ENCODE measurements at places on chromosomes 7 and 10.

DNA sequence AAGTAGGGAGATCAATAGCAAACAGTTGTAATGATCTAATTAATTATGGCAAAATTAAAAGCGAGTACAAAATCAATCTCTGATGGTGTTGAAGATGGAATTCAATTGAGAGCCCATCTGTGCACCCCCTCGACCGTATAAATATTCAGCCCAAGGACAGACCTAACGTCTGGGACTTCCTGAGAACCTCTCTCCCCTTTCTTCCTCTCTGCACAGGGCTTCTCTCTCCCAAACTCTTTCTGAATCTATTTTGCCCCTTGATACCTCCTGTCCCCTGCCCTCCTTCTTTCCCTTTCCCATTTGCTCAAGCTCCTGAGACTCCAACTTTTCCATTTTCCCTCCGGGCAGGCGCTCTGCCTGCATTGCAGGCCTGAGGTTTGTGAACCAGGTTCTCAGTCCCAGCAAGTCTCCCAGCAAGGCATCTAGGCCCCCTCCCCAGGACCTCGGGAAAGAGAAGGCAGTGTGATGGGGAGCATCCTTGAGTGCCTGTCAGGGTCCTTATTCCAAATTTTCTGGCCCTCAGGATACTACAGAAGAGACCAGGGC is 8.5 kb upstream of the PAX2 start:
- DNase-seq, result no peak

DNA sequence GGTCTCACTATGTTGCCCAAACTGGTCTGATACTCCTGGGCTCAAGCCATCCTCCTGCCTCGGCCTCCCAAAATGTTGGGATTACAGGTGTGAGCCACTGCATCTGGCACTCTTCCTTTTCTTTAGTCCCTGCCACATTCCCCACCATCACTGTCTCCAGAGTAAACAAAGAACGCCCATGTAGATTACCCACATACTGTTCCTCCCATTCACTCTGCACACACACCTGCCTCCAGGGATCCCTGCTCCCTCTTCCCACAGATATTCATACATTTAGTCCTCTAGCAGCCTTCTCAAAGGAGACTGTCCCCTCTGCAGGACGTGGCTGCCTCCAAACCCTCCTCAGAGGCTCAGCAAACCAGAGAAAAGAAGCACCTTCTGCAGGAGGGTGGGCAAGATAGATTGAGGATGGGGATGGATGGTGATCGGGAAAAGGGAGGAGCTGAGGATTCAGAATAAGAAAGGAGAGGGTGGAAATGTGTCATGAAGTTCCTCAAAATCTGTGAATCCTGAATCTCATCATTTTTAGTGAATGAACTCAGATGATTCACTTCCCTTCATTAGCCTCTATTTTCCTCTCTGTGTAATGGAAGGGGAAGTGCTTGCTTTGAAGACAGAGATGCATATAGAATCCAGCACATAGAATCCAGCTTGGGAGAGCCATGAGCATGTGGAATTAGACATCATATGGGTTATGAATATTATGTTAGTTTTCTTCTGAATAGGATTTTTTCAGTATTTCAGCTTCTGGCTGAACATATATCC is 5.5 kb upstream of the PLAU start:
- no peak for DNase-seq

- DNase-seq, result peak; percentile 95
Measured at GRCh38 chr7:134891262-134891695, 95.0 kb upstream of the AGBL3 start.

DNA sequence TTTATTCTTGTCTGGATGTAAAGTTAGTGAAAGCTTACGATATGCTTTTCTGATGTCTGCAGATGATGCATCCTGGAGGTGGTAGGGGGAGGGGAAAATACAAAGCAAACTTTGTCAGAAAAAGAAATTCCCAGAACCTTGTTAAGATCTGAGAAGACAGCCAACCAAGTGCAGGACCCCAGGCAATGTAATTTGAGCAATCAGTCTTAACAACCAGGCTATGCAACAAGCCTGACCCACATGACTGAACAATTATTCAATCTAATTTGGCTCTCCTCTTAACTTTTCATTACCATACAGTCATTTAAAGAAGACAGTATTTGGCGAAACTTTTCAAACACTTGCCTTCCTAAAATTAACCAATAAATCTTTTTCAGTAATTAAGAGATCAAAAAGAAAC is 74.5 kb downstream of the DNAJC1 start:
- peak; percentile 67 for DNase-seq

DNA sequence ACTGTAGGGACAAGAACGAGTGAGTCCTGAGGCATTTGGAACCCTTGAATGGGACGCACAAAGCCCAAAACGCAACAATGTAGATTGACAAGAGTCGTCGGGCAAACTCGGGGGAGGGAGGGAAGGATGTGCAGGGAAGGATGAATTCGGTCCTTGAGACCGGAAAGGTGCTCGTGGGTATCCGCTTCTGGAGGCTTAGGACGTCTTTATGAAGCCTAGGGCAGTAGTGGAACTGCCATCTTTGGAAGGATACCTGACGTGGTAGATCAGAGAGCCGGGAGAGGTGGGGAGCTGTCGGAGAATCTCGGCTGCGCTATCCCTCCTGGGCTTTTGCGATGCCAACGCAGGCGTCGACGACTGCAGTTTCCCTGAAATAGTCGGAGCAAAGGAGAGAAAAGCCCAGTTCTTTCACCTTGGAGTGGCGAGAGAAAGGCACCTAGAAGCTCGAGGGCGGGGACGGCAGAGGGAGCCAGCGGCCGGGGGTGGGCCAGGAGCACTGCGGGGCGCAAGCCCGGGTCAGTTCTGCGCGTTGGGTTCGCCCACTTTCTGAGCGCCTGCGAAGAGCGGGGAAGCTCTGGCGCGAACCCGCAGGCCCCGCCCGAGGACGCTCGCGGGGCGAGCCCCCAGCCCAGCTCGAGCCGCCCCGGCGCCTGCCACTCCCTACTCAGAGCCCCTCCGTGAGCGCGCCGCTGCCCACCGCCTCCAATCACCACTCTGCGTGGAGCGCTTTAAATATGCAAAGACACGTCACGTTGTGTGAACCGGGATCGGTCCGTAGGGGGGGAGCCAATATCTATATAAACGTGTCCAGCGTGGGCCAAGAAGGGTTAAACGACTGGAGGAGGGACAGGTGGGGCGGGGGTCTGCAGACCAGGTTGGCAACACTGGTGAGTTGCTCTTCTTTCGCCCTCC is at the start of gene CYP26C1:
Gene CYP26C1 (plus strand): TSS at position 824 of the 912 bp plus-strand sequence. CDS start 466 bp downstream, outside the sequence.
- DNase-seq, result no peak

- DNase-seq, result no peak
Measured at GRCh38 chr7:21030237-21030871, 243.7 kb upstream of the SP8 start.

DNA sequence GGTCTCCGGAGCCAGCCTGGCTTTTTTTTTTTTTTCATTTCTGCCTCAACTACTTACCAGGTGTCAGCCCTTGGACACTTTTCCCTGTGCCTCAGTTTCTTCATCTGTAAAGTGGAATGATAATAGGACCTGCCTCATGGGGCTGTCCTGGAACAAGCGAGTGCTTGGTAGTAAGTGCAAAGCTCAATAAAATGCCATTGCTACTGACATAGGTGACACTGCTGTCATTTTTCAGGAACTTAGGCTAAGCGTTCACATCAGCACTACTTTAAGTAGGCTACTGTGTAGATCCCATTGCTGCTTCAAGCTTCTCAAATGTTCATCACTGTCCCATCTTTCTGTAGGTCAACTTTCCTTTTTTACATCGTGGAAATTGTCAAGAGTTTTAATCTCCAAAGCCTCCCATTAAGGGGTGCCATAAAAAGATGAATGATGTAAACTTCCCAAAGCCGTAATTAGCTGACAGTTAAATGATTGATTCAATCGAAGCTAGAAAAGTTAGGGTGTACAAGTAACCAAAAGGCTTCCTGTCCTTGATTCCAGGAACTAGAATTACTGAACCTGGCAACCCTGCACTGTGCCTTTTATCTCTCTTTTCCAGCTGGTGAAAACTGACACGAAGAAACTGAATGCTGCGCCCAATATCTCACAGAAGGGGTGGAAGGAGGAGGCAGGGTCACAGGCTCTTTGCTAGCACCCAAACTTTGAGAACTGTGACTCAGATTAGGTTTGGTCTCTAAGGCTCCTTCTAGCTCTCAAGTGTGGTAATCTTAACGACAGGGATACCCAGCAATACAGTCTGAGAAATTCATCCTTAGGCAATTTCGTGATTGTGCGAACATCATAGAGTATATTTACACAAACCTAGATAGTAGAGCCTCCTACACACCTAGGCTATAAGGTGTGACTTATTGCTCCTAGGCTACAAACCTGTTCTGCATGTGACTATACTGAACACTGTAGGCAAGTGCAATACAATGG is 861 bp upstream of the USP6NL start:
- peak; percentile 34 for DNase-seq

DNA sequence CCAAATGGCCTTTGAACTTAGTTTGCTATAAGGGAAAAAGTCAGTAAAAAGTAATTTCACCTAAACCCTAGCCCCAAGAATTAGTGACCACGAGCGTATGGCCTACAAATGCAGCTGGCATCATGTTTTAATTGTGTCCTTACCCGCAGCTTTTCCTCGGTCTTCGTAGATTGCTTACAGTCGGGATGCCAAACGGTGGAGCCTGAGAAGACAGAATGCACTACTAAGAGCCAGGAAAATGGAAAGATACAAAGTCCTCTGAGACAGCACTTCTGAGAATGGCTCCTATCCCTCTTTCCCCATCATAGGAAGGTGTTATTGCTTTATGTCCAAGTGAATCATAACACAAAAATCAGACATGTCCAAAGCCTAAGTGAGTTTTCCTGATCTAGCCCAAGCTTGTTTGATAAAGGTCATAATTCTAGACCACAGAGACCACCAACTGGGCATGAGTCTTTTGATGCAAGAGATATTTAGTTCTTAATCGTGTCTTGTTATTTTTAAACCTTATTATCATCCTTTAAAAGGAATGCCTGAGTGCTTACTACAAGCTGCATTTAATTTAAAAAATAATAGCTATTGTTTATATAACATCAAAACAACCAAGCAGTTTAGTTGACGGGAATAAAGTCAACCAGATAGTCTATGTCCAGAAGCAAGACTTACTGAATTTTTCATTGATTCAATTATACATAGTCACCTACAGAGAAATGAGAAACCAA is 83.7 kb upstream of the AFAP1L2 start:
- peak; percentile 84 for DNase-seq

DNA sequence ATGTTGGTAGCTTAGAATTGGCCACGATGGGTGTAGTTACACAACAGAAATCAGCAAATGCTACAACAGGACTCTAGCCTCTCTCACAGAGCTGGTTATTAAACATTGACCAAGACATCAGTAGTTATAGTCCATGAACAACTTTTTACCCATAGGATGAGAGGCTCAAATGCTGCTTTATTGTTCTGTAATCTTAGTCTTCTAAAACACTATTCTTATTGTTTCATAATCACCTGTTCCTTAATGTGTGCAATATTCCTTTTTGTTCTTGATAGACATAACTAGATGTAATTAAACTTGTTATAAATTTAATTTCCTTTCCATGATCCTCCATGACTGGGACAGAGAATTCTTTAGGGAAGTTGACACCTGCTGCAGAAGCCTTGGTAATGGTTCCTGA is 356.9 kb downstream of the EXOC4 start:
- DNase-seq, result no peak

DNA sequence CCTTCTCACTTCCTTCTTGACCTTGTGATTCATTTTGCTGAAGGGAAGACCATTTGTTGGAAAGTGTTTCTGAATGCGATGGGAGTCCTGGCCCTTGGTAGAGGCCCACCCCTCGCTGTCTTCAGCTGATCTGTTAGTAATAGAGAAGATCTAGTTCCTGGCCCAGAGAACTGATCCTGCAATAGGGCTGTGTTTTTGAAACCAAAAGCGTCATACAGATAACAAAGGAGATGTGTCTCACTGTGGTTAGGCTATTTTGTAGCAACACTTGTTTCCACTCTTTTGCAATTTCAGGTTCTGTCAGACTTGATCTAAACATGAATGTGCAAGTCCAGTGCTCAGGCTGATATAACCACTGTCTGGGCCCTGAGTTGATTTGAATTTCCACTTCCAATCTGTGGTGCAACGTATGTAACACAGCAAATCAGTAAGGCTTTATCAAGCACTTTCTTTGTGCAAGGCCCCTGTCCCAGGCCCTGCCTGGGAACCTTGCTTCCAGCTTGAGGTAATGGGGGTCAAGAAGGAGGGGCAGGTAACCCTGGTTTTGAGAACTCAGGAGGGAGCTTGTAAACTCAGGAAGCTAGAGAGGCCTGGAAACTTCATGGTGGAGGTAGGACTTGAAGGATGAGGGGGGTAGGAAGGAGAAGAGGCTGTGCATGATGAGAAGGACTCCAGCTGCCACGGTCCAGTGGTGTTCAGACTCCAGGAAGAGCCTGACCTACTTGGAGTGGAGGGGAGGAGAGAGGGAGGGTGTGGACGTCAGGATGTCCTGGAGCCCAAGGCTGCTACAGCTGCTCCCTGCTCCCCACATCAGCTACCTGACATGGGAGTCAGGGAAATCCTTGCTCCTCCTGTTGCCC is 42.2 kb upstream of the SRGN start:
- peak; percentile 98 for DNase-seq

GRCh38 chr10:91050371-91051034 is 129.6 kb upstream of the ANKRD1 start:
- no peak for DNase-seq

GRCh38 chr7:97024209-97025129 is at the start of gene DLX5:
Gene DLX5 (minus strand): TSS chr7:97024831. CDS start chr7:97024623, 208 bp downstream.
- peak; percentile 31 for DNase-seq

- DNase-seq, result no peak
Measured at GRCh38 chr7:22231141-22231540, 125.8 kb downstream of the RAPGEF5 start.

DNA sequence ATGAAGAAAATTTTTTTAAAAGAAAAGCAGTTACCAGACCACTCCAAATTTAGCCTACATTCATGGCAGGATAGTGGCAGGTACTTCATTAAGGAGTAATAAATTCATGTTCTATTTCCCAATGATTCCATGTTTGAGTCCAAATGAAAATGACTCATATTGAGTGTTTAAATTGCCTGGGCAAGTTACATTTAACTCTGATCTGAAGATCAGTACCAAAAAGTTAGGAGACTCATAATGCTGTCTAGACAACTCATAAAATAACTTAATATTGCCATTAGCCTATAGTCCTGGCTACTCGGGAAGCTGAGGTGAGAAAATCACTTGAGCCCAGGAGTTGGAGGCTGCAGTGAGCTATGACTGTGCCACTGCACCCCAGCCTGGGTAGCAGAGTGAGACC is 13.0 kb downstream of the BRAF start:
- DNase-seq, result no peak

- DNase-seq, result no peak
Measured at GRCh38 chr10:12394241-12395033, 45.1 kb downstream of the CAMK1D start.

DNA sequence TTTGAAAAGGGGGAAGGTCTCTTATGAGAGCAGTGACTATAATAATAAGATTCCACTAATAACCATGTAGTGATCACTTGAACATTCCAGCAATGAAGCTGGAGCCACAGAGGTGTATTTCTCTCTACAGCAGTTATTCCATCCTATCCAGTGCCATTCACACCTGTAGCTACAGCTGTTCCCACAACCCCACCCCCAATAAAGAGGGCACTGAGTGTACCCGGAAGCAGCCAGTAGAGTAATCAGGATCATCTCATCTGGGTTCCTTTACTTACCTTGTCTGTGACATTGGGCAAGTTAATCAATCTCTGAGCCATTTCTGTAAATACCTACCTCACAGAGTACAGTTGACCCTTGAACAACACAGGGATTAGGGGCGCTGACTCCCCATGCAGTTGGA is 188.7 kb downstream of the KIAA1217 start:
- DNase-seq, result no peak
